NCI-H2029 (cell line): ENCODE measurements at places on chromosomes 12 and 14.

DNA sequence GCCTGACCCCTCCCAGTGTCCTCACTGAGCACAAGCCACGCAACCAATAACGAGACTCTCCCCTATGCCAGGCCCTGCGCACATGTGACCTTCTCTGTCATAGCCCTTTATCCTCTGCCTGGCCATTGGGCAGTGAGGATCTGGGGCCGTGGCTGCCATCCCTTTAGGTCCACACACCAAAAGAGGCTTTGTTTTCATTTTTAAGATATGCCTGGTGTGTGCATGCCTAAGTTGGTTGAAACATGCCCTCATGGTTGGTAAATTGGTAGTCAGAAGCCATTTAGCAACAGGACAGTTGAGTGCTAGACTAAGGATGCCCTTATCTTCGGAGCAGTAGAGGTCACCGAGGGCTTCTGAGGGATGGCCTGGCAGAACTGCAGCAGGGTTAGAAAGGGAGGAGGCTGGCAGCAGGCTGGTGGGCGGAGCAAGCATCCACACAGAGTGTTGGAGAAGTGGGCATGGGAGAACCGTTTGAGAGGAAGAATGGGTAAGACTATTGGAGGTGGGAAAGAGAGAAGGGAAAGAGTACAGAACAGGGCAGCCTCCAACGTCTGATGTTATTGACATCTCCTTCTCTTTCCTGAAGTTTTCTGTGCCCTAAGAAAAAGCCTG is 75.1 kb downstream of the SLC24A4 start:
- DNase-seq: no peak

GRCh38 chr14:24353559-24354481 is 14.0 kb upstream of the RIPK3 start:
- no peak for DNase-seq

DNA sequence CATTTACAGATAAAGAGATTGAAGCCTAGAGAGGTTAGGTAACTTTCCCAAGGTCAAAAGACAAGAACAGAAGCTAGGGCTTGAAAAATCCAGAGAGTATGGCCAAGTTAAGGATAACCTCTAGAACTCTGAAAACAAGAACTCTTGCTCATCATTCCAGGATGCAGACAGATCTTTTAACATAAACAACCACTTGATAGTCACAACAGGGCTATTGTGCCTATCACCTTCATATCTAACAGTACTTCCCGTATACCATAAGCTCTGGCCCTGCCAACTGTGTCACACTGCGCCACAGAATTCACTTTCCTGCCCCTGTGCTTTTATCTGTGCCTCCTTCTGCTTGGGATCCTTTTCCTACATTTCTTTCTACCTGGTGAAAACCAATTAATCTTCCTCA is 18.2 kb downstream of the ERP29 start:
- no peak for DNase-seq

GRCh38 chr12:42780671-42781070 is 191.1 kb upstream of the PRICKLE1 start:
- DNase-seq: no peak

DNA sequence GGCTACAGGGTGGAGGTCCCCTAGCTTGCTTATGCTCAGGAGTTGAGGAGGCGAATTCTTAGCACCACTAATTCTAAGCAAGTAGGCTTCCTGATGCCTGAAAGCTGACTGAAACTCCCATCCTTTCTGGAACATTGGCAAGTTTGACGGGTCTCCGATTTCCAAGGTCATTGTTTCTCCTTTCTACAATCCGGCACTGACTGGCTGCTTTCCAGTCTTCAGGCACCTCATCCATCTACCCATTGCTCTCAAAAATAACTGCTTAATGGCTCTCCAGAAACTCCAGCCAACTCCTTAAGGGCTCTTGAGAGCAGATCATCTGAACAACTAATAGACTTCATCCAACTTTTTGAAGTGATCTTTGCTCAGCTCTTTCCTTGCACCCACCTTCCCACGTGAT is 13.3 kb downstream of the REM2 start:
- no peak for DNase-seq

DNA sequence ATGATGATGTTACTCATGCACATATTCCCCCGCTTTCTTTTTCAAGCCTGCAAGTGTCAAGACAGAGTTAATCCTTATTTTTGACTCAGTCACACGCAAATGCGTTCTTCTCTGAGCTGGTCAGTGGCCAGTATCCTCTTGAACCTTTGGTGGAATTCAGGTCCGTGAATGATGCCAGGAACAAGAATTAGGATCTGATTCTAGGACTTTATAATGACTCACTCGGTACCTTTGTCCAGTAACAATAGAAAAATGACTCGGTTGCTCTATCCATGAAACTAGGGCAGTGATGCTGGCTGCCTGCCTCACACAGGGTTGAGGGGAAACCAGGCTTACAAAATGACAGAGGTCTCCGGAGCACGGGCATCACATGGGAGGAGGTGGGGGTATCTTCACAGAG is 185.8 kb upstream of the NUDT4 start:
- DNase-seq: no peak

DNA sequence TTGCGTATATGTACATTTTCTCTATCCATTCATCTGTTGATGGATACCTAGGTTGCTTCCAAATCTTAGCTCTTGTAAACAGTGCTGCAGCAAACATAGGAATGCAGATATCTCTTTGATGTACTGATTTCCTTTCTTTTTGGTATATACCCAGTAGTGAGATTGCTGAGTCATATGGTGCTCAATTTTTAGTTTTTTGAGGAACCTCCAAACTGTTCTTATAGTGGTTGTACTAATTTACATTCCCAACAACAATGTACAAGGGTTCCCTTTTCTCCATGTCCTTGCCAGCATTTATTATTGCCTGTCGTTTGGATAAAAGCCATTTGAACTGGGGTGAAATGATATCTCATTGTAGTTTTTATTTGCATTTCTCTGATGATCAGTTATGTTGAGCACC is 44.3 kb downstream of the PELI2 start:
- DNase-seq: no peak

DNA sequence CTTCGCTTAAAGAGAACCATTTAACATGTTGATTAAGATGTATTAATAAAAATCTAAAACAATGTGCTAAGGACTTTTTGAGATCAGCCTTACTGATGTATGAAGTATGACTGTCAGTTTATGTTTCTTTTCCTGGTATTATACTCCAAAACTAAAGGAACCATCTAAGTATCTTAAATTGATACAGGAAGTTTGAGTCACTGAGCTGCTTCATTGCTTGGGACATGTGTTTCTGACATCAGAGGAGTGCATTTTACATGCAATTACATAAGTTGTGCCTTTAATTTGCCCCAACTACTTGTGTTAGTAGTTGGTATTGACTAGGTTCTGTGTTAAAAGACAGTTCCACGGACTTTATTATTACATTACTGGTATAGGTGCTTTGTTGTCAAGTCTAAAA is 50.9 kb downstream of the PROX2 start:
- no peak for DNase-seq

DNA sequence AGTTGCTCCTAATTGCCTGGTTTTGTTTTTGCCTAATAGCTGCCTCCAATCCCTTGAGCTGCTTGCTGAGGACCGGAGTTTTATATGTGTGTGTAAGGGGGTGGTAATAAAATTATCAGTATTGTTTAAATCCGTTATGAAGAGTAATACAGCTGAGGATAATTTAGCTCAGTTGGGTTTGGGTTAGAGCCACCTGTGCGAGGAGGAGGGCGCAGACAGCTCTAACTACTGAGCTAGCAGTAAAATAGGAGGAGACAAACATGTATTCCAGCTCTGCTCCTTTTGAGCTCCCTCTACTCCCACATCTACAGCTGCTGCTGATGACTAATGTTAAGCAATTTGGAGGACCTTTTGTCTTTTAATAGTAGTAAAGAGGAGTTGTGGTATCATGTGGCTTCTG is 61.5 kb downstream of the SPATS2 start:
- DNase-seq: peak; percentile 24

DNA sequence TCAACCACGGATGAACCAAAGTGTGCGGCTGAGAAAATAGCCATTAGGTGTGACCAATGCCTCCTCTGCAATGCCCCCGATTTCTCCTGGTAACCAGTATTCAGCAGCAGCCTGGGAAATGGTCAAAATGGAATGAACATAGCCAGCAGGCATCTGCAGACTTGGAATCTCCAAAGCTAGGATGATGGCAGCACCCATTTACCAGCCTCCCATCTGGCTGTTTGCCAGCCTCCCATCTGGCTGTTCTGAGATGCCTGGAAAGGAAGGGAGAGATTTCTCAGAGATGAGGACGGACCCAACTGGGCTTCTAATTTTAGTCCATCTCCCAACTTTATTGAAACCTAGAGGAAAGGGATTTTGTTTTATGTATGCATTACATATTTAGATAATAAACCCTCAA is 16.2 kb downstream of the CLMN start:
- DNase-seq: no peak
